Right ventricle myocardium superior (tissue), 1 donor: ENCODE measurements at places on chromosomes 7 and 10.

GRCh38 chr10:24513155-24513554, 210.5 kb downstream of the ARHGAP21 start:
- DNase-seq: no peak

GRCh38 chr10:61120805-61121204, 176.8 kb upstream of the RHOBTB1 start:
- no peak for DNase-seq

DNA sequence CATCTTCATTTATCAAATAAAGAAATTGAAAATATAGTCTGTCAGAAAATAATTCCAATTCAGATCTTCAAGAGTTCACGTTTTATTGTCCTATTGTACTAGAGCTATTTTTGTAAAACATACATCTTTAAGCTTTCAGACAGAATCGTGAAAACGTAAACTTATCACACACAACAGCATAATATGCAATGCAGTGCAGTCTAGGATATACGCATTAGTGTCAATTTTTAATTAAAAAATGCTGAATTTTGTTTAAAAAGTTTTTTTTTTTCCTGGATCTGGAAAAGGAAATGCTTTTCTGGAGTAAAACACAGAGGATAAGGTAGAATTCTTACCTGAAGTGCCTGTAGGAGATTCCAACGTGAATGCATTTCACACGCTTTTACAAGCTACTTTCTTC, 458.2 kb upstream of the KLF6 start:
- DNase-seq: no peak

DNA sequence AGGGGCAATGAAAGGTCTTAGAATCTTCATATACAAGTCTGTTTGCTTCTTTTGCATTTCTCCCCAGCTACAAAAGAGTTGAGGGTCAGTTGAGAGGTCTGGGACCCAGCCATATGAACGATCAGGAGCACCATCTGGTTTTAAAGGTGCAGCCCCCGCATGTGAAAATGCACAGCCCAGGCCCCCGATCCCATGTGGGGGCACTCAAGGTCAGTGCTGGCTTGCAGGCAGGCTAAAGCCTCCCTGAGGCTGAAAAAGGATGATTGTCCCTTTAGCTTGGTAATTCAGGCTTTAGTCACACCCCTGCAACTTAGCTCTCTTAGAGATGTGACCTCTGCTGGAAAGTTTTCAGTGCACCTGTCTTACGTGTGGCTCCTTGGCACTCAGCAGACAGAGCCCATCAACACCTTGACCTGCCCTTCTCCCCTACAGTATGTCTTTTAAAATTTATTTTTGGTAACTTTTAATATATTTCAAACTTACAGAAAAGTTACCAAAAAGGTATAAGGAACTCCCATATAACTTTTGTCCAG, 80.1 kb upstream of the PDCD4 start:
- DNase-seq: no peak

GRCh38 chr10:4902571-4903011, 60.6 kb upstream of the AKR1C1 start:
- DNase-seq: no peak

DNA sequence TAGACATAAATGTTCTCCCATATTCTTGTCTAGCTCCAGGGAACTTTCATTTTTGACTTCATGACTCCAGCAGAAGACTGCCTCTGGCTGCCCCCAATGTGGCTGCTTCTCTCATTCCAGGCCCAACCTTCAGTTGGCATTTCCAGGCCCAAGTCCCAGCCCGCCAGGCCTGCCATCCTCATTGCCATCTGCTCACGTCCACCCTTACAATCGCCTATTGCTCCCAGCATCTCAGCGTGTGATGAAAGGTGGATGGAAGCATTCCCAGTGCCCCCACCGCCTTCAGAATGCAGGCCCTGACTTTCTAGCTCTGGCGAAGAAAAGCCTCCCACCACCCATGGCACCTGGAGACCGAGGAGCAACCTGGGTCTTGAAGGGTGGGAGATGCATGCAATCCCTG, 132.1 kb upstream of the LANCL2 start:
- no peak for DNase-seq

- peak; percentile 90 for DNase-seq
Observed at GRCh38 chr7:44073664-44074348, 8.4 kb upstream of the PGAM2 start.

- DNase-seq: no peak
Observed at GRCh38 chr7:86848226-86848625, 204.5 kb downstream of the GRM3 start.

GRCh38 chr7:47571331-47572093, 10.4 kb downstream of the TNS3 start:
- DNase-seq: peak; percentile 92

- peak; percentile 62 for DNase-seq
Observed at GRCh38 chr10:91551856-91552255, 81.0 kb downstream of the PPP1R3C start.

- no peak for DNase-seq
Observed at GRCh38 chr7:33143996-33144718, 14.8 kb downstream of the BBS9 start.

DNA sequence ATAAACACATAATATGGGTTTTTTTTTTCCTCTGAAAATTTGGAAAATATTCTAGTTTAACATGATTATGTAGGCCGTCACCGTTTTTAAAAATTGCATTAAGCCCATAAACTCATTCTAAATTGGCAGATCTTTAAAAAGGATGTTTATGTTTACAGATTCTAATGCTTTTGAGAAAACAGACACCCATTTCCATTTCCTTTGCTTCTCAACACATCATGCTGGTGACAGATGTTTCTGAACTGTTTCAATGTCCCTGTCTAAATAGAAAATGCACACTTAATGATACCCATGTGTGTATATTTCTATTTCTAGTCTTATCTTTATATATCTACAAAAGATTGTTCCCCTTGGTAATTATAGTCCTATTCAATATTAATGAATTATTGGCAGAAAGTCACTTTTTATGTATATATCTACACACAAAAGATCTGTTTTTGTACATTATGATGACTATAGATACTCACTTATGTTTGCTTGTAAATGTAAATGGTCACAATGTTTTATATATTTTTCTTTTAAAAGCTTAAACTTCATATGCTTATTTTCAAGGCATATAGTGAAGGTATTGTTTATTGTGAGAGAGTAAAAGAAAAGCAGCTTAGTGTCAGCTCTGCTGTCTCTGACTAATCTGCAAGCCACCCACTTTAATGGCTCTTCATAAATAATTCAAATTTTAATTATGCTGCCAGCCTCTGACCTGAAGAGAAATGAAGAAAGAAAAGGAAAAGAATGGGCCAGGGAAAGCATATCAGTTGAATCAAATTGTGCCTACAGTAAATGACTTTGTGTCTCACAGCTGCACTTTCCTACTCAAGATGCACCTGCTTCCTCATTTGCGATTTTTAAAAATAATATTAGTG, 179.4 kb downstream of the CACNA2D1 start:
- no peak for DNase-seq

DNA sequence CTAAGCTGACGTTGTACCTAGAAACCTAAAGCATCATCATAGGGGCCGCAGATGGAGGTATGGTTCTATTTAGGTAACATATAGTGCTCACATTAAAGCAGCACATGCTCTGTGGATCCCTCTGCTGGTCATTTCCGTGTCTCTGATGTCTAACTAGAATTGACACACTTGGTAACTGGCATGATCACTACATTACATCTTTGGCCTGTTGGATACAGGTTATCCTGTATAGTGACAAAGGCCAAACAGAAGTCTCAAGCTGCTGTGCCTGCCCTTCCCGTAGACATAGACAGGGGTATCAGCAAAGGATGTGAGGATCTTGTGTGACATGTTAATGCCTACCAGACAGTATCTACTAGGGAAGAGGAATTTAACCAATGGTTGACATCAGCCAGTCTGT, 51.2 kb downstream of the KIF5B start:
- DNase-seq: no peak

DNA sequence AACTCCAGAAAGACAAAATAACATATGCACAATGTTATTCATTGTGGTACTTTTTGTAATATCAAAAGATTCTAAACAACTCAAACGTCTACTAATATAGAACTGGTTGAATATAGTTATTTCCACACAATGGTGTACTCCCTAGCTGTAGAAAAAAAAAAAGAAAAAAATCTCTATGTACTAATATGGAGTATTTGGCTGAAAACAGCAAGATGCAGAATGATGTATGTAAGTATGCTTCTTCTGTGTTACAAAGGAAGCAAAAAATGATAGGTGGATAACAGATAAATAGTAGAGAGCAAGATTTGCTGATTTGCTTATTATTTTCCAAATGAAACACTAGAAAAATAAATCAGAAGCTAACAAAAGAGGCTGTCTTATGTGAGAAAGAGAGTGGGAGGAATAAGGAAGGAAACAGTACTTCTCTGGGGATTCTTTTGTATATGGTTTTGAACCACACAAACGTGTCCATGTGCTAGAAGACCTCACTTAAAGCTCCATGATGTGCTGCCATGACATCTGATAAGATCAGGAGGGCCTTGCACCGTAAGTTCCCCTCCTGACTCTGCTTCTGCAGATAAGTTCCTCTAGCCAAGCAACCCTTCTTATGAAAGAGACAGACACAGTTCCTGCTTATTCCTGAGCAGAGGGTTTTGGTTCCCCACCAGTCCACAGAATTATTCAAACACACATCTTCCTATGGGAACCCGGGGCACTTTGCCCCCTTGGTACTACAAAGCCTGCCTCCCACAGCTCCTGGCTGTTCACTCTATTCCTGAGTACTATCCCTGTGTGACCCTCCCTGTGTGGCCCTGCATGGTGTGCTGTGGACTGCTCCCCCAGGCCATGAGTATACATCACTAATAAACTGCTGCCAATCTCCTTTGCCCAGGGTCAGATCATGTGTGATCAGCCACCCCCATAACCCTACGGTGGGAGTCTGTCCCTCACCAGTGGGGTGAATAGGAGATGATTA, 159.1 kb downstream of the CCDC71L start:
- no peak for DNase-seq

- no peak for DNase-seq
Observed at GRCh38 chr10:52484206-52485065, 170.4 kb downstream of the DKK1 start.

DNA sequence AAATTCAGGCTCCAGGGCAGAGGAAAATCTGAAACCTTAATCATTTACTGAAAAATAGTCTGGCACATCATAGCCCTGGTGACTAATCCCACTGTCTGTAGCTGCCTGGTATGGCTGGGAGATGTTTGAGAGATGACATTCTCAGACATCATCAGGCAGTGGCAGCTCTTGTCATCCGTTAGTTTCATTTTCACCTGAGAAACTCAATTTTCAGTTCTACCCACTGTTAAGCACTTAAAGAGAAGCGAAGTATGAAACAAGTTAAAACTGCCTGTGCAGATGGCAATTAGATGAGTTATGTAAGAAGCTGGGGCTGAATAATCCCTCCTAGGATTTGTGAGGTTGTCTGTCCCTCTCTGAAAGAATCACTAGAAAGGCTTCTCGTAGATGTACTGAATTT, 150.2 kb downstream of the NSUN6 start:
- no peak for DNase-seq

- DNase-seq: no peak
Observed at GRCh38 chr10:88004451-88004850, 141.0 kb downstream of the PTEN start.

DNA sequence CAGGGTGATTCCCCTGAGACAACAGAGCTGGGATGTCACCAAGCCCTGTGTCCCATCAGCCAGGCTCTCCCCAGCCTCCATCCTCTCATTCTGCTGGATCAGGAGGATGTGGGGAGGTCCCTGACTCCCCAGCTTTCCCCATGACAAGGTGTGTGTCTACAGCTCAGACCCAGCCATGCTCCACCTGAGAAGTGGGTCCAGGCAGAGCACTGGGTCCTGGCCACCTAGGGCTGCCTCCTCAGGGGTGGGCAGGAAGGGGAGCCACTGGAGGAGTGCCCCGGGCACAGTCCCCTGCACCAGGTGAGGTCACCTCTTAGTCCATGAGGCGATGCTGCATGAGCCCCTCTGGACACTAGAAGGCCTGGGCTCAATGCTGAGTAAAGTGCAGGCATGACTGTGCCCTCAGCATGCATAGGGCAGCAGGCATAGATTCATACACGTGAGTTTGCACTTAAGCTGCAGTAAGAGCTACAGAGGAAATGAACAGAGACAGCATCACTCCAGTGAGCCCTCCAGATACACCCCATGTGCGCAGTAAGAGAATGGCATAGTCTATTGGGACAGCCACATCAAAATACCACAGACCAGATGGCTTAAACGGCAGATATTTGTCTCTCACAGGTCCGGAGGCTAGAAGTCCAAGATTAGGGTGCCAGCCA, 48.3 kb downstream of the ALOX5 start:
- DNase-seq: no peak

DNA sequence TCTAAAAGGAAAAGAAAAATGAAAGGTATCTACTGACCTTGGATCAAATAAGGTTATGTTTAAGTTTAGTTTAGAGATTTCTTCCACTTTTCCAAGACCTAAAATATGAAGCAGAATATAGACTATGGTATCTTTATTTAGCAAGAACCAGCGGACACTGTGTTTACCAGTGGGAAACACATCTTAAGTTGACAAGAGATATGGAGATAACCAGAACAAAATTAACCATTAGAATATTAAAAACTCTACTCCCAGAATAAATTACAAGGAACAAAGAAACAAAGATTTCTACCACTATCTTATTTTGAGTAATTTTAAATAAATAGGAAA, 86.9 kb downstream of the IMMP2L start:
- no peak for DNase-seq

DNA sequence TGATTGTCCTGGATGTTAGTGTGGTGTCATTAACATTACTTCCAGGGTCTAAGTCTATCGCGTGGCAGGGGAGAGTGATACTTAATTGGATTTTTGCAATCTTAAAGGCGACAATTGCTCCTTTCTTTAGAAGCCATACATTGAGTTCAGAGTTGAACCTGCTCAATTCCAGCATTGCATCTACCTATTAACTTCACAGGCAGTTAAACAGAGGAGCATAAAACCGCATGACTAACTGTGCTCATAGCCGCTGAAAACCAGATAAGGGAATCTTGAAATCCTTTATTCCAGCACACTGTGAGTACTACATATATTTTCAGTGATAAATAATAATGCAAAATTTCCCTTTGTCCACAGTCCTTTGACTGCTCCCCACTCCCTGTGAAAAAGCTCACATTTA, 255.3 kb downstream of the STK31 start:
- DNase-seq: no peak
